ENCODE measurements at places on chromosomes 16 and 17.

DNA sequence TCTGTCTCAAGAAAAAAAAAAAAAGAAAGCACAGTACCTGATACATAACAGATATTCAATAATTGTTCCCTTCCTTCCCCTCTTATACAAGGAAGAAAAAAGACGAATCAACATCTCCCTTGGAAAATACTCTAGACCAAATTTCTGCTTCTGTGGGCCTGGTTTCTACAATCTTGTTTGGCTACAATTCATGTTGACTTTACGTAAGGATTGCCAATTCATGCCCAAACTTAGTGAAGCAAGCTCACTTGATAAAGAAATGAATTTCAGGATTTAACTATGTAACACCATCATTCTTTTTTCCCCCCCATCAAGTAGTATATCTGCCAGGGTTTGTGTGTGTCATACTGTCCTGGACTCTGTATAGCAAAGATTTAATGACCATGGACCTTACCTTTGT, 134.2 kb upstream of the TBX2 start:
- DNase-seq: no peak

- DNase-seq: no peak
Measured at GRCh38 chr16:59404509-59404908, 670.4 kb upstream of the GOT2 start.

DNA sequence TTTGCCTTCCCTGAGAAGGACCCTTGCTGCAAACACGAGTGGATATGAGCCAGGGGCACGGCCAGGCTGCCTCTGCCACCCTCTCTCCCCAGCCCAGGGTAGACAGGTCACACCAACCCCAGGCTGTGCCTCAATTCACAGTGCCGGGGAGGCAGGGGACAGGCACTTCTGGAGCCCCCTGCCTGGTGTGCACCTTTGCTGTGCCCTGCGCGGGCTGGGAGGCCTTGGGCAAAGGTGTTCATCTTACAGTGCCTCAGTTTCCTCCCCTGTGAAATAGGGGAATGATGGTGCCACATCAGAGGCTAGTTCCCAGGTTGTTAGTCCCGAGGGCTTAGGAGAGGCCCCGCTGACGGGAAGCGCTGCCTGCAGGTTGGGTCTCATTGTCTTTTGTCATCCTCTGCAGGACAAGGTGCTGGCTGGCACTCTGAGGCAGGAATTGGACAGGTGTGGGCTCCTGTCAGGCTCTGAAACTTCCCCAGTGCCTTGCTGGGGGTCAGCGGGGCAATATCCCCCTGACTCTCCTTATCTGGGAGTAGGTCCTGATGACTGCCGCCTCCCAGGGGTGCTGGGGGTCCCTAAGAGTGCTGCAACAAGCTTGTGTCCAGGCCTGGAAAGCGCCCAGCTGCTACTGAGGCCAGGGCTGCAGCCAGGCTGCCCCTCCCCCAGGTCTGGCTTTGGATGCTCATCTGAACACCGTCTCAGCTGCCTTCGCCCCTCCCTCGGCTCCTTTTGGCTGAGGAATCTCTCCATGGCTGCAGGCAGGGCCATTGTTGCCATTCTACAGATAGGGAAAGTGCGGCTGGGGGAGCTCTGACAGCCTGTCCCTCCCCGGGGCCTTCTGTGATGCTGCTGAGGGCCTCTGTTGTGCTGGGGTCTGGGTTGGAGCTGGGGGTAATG, 3.1 kb downstream of the PRSS21 start:
- DNase-seq: no peak

- DNase-seq: peak; percentile 79
Measured at GRCh38 chr16:1959269-1960039, at the start of gene NDUFB10. Gene NDUFB10 (plus strand): TSS chr16:1959538. CDS start chr16:1959625, 87 bp downstream.

GRCh38 chr17:49051269-49051668, 54.1 kb downstream of the IGF2BP1 start:
- no peak for DNase-seq

- DNase-seq: no peak
Measured at GRCh38 chr17:1143573-1143972, 36.2 kb downstream of the ABR start.

DNA sequence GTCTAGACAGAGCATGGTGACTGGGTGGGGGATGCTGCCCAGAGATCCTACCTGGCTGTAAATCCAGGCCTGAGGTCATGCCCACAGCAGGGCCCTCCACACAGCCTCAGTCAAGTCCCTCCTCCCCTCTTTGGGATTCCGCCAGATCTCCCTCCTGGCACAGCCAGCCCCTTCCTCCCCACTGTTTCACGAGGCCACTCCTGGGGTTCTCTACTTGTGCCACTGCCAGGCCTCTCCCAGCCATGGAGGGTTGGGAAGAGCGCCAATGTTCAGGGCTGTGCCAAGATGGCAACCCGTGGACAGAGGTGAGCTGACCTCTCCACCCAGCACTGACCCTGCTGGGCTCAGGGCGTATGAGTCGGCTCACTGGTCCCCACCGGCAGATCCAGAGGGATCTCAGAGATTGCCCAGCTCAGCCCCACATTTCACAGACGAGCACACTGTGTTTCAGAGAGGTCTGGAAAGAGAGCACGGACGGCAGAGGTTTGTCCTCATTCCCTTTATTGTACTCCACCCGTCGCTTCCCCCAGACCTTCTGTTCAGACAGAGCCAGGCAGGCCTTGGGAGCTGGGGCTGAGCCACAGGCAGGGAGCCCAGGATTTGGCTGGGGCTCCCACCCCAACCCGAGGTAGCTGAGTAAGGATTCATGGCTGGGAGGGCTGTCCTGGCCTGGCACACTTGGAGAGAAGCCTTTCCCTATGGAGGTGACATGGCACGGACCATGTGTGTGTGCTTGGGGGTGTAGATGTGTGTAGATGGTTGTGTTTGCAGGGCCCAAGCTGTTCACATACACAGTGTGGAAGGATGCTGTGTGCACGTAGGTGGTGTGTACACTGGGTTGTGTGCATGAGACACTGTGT, 3.5 kb upstream of the CAMKK1 start:
- DNase-seq: peak; percentile 32

GRCh38 chr17:9286434-9286833, 265.1 kb downstream of the NTN1 start:
- DNase-seq: no peak

DNA sequence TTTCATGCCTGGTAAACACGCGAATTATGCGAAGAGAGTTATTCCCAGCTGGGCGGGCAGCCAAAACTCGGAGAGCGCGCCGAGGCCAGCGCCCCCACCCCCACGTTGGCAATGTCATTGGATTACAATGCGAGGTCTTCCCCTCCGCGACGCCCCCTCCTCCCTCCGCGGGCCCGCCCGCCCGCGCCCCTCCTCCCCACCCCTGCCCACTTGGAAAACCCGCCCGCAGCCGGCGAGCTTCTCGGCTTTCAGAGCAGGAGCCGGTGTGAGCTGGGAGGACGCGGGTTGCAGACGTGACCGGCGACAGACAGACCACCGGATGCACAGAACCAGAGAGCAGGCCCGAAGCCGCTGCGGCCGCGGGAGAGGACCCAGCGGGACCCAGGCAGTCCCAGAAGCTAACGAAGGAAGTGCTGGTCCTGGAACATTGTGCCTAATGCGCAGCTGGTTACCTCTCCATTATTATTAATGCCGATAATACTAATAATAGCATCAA, 4.0 kb downstream of the NOG start:
- no peak for DNase-seq

- DNase-seq: no peak
Measured at GRCh38 chr16:65476448-65476955, 354.6 kb upstream of the CDH11 start.

- no peak for DNase-seq
Measured at GRCh38 chr16:24349320-24349719, 93.2 kb downstream of the CACNG3 start.

- DNase-seq: no peak
Measured at GRCh38 chr17:51618476-51618875, 358.1 kb downstream of the UTP18 start.

DNA sequence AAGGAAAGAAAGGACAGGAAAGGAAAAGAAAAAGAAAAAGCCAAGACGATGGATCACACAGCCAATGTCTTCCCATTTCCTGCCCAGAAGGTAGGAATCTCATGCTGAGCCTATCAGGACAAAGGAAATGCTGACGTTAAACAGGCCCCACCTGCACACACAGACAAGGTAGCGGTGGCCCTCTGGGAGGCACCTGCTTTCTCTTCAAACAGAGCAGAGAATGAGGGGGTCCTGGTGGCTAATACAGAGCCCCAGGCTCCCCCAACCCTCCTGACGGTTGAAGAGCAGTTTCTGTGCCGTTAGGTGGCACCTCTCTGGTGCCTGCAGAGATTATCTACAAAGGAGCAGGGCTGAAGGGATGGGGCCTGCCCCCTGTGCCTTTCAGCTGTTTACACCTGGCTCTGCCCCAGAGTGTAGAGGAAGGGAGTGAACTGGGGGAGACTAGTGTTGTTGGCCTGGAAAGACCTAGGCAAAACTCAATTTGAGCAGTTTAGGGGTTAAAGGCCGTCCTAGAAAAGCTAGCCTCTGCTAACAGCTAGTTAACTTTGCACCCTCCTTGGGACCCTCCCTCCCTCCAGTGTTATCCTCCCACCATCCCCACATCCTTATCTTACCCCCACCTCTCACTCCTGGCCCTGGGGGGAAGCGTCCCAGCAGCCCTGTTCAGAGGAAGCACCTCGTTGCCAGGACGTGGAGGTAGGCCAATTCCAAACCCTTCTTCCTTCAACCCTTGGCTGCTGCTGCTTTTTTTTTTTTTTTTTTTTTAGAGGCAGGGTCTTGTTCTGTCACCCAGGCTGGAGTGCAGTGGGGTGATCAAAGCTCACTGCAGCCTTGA, 56.3 kb downstream of the ARHGAP27 start:
- no peak for DNase-seq

DNA sequence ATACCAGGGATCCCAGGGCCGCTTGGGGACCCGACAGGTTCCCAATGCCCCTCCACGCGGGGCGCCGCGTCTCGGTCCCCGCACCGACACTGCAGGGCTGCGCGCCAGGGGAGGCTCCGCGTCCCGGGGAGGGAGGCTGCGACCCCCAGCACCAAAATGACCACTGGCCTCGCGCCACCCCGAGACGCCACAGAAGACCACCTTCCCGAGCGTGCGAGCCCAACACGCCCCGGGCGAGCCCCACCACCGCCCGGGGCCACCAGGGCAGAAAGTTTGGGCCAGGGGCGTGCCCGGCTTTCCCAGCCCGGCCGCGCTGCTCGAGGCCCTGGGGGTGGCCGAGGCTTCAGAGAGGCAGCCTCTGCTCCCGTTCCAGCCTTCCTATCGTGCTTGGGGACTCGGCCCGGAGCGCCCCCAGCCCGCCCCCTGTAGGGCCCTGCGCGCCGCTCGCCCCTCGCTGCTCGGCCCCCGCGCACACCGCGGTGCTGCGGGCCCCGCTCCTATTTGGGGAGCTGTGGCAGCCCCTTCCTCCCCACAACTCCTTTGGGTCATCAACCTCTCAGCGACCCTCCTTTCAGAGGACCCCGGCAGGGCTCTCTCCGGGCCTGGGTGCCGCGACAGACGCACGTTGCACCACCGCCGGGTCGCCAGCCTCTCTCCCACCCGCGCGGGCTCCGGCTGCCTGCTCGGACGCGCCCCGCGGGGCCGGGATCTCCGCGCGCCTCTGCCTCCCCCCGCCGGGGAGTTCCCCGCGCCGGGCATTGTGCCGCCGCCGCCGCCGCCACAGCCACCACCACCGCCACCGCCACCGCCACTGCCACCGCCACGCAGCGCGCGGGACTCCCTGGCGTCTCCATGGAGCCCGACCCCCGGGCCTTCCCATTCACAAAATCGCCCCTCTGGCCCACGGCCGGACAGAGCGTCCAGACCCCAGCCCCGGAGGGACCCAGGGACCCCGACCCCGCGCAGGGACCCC, 892 bp downstream of the RBFOX3 start:
- peak; percentile 20 for DNase-seq

DNA sequence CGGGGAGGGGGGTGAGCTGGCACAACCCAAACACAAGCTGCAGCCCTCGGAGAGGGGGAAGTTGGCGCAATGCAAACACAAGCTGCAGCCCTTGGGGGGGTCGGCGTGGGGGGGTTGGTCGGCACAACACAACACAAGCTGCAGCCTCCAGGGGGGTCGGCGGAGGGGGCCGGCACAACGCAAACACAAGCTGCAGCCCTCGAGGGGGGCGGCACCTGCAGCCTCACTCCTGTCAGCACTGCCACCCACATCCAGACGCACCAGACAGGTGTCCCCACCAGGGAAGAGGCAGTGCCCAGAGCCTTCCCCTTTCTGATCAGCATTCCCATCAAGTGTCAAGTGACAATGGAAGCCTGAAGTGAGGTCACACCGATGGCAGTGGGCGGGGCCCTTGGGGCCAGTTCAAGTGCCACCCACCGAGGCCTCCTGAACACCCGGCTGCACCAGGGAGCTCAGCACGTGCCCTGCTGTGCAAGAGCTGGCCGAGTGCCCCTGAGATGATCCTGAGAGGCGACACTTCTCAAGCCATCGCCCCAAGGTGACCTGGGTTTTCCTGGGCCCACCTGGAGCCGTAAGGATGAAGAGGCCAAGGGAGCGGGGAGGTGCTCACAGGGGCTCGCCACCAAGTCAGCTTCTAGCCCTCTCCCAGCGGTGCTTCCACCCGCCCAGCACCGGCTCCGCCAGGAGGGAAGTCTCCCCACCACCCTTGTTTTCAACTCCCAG, 59.3 kb downstream of the KLHDC4 start:
- DNase-seq: peak; percentile 43

DNA sequence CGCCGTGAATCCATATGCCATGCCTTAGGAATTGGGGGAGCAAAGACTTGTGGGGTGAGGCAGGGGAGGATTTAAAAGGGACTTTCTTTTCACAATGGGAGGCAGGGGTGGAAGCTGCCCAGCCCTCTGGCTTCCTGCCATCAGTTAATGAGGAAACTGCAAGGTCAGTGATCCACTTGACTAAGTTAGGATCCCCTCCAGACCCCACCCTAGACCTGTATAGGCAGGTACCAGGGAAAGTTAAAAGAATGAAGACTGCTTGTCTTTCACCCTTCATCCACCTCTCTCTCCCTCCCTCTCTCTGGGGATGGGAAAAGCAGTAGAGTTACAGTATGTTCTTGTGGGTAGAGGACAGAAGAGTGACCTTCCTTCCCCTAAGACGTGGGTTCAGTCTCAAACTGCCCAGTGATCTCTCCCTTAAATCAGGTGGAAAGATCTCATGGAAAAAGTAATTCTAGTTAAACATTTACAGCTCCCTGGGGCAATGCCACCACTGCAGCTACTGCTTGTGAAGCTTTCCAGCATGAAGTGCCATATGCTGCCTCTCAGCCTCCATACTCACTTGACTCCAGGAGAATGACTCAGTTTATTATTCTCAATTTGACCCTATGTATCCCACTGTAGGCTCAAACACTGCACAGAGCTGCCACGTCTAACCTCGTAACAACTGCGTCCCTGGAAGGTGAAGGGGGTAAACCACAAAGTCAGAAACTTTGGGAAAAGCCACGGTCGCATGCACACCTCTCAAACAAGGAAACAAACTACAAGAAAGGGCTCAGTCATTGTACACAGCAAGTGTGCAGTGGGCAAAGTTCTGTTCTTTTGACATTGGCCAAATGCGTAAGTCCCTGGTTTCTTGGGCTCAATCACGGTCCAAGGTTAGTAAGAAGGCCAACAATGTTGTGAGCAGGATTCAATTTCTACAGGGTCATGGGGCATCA, 1.2 kb downstream of the COA3 start:
- DNase-seq: no peak

DNA sequence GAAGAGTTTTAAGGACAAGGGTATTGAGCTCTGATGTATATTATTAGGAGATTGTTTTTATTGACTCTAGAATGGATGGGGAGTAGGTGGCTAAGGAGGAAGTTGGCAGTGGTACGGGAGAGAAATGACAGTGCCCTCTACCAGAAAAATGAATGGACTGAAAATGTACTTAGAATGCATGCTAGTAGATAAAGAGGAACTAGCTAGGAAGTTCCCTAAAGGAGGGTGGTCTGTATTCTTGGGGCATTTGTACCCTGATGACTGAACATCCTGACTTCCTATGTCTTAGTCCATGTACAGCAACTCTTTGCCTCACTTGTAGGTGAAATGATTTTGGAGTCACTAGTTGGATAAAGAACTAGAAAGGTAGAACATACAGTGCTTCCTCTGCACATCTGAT, 581.5 kb upstream of the RBFOX1 start:
- DNase-seq: no peak
